ENCODE measurements at places on chromosomes 7 and 10.
A peak's percentile ranks its signal among the peaks of the same experiment; 100 is the strongest.

- DNase-seq: no peak
Measured at GRCh38 chr10:86642021-86642420, 12.3 kb upstream of the OPN4 start.

DNA sequence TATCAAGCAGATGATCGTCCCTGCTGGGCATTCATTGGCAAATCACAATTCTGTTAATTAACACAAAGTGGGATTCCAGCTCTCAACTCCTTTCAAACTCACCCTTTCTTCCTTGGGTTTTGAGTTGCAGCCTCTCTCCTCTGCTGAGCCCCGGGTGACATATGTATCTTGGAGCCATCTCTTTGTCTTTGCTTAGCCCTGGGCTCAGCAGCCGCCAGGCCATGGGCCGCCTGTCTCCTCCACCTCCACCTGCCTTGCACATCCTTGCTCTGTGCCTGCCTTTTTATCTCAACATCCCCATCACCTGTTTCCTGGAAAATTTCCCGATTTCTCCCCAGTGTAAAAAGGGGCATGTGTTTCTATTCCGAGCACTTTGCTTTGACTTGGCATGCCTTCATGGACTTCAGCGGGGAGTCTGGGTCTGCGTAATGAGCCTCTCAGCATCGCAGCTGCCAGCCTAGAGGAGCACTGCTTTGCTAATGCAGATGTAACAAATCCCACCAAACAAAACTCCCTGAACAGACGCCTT, 141.3 kb upstream of the AGK start:
- peak; percentile 87 for DNase-seq

DNA sequence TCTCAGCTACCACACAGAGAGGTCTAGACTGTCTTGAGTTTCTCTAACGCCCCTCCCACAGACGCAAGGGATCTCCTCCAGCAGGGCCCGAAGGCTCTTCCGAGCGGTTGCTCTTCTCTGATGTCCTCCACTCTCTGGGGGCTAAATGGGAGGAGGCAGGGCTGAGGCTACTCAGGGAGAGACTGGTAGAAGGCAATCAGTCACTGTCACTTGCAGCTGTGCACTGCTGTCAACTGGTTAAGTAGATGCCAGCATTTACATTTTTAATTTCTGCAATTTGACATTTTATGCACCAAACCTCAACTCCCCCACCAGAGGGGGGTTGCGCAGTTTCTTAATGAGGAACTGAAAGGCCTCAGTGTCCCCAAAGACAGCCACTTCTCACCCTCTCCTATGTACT, 442.8 kb downstream of the PLXNA4 start:
- DNase-seq: no peak

DNA sequence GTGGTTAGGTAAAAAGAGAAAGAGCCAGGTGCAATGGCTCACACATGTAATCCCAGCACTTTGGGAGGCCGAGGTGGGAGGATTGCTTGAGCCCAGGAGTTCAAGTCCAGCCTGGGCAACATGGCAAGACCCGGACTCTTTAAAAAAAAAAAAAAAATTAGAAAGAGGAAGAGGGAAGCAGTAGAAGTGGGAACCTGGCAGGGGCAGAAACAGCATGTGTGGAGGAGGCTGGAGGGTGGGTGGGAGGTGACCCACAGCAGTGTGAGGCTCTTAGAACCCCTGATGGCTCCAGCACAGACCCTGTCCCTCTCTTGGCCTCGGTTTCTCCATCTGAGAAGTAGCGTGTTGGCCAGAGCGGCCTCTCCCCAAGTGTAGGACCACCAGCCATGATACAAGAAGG, 4.9 kb upstream of the CCL24 start:
- no peak for DNase-seq

GRCh38 chr7:51139796-51140195, 176.8 kb downstream of the COBL start:
- DNase-seq: no peak

DNA sequence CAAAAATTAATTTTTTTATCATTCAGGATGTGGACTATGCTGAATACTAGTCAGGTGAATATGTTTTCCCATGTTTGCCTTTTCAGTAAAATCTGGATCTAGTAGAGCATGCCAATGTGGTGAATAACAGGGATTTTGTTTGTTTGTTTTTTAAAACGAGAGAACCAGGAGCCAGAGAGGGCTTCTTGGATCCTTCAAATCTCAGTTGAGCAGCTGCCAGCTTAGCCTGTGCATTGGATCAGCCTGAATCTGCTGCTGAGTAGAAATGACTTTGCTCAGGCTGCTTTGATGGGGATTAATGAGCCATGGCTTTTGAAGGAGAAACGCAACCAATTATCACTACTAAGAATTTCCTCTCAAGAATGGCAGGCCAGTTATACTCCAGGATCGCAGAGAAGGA, 493.8 kb downstream of the ARL4A start:
- peak; percentile 41 for DNase-seq

DNA sequence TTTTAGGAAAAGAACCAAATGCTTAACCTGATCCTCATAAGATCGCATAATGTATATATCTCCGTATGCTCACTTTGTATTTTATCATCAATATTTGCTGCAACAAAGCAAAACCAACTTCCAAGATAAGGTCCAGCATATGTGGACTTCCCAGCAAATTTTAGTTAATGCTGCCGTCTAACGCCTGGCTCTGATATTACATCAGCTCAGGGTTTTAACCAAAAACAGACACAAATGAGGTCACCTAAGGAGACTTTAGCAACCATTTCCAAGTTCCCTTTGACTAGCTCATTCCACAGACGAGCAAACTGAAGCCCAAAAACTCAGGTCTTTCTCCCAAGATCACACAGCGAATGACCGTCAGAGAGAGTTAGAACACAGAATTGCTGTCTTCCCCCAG, 59.4 kb upstream of the UCN3 start:
- no peak for DNase-seq

GRCh38 chr7:114864278-114864677, 57.6 kb upstream of the MDFIC start:
- DNase-seq: no peak

GRCh38 chr10:103281753-103282152, 4.8 kb downstream of the INA start:
- DNase-seq: peak; percentile 88

DNA sequence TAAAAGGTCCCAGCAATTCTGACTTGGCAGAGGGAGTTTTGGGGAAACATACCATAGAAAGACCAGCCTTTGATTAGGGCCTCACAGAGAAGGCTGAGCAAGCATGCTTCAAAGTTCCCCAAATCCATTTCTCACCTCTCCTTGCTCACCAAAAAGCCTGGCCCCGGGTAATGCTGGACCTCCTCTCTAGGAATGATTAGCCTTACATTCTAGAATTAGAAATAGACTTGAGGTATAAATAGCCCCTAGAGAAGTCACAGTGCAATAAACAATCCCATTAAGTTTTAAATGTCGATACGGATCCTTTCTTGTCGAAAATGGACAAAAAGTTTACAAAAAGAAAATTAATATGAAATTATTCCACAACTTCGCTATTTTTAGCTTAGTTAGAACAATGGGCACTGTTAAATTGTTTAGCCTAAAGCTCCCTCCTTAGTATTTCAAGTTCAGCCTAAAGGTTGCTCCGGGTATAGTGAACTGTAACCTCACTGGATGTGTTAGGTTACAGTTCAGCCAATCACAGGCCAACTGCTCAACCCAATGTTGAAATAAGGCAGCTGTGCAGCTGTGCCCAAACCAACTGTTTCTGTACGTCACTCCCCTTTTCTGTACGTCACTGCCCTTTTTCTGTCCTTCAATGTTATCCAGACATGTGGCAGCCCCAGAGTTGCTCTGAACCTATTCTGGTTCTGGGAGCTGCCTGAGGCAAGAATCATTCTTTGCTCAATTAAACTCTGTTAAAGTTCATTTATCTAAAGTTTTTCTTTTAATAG, 7.9 kb upstream of the GSDME start:
- DNase-seq: no peak

DNA sequence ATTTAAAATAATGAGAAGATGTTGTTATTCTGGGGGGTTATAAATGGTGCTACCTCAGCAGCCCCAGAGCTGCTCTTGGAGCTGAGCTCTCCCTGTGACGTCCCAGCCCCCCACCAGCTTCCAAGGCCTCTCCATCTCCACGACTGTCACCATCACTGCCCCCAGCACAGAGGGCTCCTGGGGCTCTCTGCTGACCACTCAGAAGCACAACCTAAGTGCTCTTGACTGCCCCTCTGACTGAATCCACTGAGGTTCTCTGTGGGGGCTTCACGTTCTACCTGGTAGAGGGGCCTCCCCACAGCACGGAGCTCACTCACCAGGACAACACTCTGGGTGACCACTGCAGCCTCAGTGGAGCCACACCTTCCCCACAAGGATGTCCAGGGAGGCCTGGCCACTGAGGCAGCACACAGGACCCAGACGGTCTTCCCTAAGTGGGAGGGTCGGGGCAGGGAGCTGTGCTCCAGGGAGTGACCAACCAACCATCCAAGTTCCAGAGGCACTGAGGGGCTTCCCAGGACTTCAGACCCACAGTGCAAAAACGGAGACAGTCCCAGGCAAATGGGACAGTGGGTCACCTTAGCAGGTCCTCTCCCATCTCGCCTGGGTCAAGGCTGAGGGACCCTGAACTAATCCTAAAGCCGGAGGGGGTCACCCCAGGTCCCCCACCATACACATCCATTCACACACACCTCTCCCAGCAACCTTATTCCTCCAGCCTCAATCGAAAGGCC, 121.0 kb upstream of the PPP2R2D start:
- DNase-seq: no peak

- DNase-seq: no peak
Measured at GRCh38 chr7:114857605-114858004, 64.3 kb upstream of the MDFIC start.

- DNase-seq: no peak
Measured at GRCh38 chr7:21149809-21150208, 278.1 kb upstream of the SP4 start.

DNA sequence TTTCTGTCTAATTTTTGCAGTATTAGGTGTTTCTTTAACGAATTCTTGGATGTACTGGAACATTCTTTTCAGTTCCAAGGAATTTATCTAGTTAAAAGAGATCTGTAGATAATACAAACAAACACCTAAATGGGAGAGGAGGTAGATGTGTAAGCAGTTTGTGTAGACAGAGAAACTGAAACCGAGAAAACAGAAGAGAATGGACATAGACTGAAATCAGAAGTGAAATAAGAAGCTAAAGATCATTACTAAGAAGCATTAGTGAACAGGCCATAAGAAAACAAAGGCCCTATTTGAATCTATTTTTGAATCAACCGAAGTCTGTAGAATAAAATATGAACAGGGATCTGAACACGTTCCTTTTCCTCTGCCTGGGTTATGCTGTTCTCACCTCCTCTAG, 26.5 kb upstream of the TMEM229A start:
- no peak for DNase-seq

DNA sequence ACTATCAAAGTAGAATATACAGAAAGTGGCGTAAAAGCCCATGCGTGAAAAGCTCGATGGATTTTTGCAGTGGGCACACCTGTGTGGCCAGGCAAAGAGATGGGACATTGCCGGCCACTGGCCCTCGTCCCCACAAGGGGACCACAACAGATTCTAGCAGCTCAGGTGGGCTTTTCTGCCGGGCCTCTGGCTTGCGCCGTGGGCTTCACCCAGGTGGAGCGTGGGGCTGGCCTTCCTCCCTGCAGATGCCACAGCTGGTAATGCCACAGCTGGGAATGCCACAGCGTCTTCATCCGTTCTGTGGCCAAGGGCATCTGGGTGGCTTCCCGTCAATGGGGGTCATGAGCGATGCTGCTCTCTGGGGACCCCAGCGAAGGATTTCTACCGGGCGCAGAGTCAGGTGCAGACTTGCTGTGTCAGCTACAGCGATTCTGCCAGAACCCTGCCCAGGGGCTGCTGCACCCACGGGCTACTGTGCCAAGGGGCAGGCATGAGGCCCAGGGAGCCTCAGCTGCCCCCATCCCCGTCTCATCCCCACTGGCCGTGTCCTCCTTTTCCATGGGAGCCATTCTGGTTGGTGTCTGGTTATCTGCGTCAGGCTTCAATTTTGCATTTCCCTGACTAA, 52.5 kb upstream of the NKX6-2 start:
- DNase-seq: no peak

DNA sequence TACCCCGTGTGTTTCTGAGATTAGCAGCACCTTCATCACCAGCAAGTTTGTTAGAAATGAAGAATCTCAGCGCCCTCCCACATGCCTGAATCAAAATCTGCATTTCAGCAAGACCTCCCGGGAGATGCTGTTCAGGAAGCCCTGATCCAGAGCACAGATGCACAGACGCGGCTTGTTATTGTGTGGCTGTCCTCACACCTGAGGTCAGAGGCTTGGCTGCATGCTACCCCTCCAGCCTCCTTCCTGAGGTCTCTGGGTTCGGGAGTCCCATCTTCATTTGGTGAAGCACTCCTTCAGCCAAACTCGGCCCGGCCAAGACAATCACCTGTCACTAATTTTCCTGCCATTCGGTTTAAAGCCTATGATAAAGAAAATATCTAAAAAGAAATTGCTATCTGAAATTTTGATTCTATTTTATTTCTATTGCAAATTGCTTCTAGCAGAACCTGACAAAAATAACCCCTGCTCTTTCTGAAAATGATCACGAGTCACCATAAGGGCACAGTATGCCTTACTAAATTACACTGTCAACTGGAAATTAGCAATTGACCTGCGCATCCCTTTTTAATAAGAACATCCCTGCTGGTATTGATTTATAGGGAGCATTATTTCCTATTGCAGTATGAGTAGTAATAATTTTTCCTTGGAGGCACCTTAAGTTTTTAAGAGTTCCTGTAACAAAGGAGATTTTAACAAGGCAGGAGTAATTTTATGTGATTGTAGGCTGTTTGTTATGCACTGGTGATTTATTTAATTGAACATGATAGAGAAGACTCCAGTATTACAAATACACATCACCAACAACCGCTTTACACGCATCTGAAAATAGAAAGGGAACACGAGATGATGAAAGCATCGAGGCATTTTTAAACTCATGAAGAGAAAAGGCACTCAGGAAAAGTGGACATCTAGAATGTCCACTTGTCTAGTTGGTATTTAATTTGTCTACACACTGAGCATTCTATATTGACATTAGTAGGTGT, 49.5 kb downstream of the VSTM2A start:
- DNase-seq: no peak

- no peak for DNase-seq
Measured at GRCh38 chr10:70566515-70567290, 35.8 kb downstream of the PRF1 start.

DNA sequence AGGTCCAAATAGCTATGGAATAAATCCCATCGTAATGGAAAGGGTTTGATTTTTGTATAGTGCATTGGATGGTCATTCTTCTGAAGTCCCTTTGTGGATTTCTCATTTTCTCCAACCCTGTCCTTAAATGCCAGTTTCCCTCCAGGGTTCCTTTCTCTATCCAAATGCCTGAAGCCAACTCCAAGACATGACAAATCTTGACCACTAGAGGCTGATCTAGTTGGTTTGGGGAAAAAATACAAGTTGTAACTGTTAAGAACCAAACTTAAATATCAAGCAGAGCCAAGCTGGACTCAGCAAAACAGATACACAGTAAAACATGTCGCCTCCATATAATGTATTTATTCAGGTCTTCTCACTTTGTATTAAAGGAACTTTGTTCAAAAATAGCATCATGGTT, 28.7 kb downstream of the FRMD4A start:
- no peak for DNase-seq
